Activated CD4-positive, CD25-positive, alpha-beta regulatory T cell (primary cell): ENCODE measurements at places on chromosomes 1 and 21.

DNA sequence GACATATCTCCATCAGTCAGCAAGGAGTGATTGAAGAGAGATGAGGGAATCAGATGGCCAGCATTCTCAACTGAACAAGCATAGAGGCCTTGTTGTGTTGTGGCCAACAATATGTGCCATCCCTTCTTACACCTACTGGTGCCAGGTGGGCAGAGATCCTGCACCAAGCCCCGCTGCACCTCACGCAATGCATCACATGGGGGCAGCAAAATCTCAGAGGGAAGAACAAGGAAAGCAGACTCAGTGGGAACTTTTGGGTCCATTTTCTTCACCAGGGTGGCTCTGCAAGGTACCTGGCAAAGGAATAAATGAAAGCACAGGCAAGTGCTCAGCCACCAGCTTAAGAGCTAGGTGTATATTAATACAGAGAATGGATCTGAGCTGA, 33.2 kb downstream of the HSD3B2 start:
- no peak for DNase-seq

GRCh38 chr1:119318466-119319309, 49.9 kb upstream of the HAO2 start:
- no peak for DNase-seq

GRCh38 chr21:41584603-41585176, 76.7 kb upstream of the TMPRSS2 start:
- no peak for DNase-seq

- no peak for DNase-seq
Observed at GRCh38 chr1:27543284-27543683, 53.3 kb upstream of the WASF2 start.

GRCh38 chr1:227942021-227942715, 5.6 kb downstream of the WNT9A start:
- DNase-seq = no peak

- no peak for DNase-seq
Observed at GRCh38 chr1:33577663-33578062, 105.2 kb downstream of the ZSCAN20 start.

- no peak for DNase-seq
Observed at GRCh38 chr1:168728473-168729404, at the start of gene DPT. Gene DPT (minus strand): TSS chr1:168729206. CDS start chr1:168729174, 32 bp downstream.

GRCh38 chr1:227440182-227440581, 121.9 kb upstream of the CDC42BPA start:
- DNase-seq = no peak

DNA sequence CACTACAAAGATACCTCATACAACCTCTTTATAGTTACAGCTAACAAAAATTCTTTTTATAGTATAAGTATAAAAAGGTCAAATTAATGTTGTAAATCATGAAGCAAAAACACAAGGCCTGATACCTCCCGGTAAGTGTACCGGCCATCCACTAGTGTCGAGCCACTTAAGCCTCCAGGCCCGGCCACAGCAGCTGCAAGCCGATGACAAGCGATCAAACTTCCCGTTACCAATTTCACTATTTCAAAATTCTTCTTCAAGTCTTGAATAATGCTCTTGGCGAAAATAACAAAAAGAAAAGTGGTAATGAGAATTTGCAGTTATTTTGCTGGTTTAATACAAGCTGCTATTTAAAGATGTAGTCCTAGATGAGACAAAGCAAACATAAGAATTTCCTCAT, 67.6 kb downstream of the USP24 start:
- no peak for DNase-seq

GRCh38 chr1:156899956-156900718, 6.6 kb downstream of the PEAR1 start:
- no peak for DNase-seq

GRCh38 chr1:175481126-175482070, 262.0 kb downstream of the TNR start:
- no peak for DNase-seq

DNA sequence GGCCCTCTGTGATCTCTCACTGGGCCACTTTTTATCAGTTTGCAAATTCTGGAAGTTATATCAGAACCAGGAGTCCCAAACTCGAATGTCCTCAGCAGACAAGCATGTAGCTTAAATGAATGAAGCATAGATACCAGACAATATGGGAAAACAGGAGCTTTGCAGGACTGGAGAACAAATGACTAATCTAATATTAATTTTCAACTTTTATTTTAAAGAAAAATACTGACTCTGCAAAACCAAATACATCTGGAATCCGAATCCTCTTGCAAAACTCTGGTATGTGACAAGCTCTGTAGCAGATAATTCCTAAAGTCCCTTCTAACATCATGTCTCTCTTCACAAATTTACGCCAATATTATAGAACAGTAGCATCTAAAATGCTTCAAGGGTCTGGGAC, 427.4 kb downstream of the TTLL7 start:
- no peak for DNase-seq

DNA sequence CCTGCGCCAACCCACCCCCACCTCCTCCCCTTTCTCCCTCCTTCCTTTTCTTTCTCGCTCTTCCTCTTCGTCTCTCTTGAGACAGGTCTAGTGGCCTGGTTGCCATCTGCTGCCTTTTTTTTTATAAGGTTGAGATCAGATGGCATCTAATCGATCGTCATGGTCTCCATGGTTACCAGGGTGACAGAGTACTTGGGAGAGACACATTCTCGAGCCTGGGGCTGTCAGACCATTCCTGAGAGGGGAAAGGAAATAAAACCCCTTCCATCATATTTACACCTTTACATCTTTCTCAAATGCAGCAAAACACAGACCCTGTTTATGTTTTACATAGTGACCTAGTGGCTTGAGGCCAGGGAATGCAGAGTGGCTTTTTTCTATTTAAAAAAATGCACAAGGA, 53.5 kb upstream of the SLC22A15 start:
- DNase-seq = no peak

- DNase-seq = no peak
Observed at GRCh38 chr1:14262637-14263036, 335.8 kb upstream of the KAZN start.

DNA sequence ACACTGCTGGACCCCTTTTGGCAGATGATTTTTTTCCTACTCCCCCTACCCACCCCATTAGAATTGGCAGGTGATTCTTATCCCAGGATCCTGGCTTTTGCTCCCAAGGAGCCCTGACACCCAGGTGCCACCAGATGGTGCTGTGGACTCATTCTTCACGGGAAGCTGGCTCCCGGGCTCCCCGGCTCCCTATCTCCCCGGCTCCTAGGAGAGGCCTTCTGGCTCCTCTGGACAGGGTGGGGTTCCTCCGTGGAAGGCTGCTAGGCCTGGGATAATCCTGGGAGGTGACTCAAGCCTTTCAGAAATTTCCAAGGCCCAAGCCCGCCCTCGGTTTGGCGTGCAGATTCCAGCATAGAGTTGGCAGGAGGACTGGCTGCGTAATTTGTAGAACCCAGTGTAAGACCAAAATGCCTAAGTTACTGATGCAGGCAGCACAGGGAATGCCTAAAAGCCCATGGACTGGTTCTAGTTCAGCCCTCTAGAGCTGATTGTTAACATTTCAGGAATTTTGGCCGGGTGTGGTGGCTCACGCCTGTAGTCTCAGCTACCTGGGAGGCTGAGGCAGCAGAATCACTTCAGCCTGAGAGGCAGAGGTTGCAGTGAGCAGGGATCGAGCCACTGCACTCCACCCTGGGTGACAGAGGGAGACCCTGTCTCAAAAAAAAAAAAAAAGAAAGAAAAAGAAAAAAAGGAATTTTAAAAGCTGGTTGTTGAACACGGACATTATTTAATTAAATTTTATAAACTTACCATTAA, 6.8 kb upstream of the BSDC1 start:
- DNase-seq = peak; percentile 20

DNA sequence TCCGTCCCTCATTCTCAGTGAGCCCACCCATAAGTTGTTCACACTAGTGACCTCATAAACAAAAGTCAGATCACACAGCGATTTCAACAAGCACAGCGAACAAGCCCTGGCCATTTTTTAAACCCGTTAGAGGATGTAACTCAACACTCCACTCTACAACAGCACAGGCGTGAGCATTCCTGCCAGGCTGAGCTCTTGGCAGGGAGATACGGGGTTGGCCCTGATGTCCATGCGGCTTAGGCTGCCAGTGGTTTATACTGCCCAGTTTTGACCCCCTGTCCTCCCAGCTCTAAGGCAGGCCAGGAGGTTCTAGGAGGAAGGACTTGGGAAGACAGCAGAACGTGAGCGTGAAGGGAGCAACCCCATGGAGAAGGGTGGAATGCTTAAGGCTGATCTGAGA, 35.0 kb downstream of the PARP1 start:
- DNase-seq = no peak

GRCh38 chr1:203796236-203796605, 798 bp downstream of the ZBED6 start:
- DNase-seq = no peak

DNA sequence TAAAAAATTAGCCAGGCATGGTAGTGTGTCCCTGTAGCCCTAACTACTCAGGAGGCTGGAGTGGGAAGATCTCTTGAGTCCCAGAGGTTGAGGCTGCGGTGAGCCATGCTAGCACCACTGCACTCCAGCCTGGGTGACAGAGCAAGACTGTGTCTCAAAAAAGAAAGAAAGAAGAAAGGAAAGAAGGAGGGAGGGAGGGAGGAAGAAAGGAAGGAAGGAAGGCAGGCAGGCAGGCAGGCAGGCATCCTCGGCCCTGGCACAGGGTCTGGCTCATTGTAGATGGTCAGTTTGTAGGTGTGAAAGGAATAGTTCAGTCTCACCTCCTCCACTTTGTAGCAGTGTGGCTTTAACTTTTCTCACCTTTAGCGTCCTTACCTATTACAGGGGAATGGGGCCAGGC, 25.0 kb downstream of the NAV1 start:
- no peak for DNase-seq

DNA sequence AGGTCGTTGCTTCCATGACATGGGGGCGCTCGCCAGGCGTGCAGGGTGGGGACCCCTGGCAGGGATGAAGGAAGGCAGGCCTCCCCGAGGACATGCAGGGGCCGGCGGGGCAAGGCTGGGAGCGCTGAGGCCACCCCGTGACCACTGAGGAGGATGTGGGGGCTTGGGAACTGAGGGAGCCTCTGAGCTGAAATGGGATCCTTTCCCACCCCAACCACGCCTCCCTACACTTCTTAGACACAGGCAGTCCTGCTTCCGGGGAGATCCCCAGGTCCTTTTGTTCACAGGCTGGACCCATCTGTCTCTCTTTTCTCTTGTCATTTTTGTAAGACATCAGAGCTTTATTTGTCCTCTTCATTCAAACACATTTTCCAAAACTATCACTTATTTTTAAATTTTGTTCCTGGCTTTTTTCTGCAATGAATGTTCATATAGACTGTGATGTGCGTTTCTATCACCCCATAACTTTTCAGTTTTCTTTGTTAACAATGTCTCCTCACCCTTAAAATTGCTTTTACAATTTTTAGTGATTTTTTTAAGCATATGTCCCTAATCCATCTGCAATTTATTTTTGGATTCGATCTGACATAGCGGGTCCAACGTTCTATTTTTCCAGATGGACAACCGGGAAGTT, 156.7 kb upstream of the BACE2 start:
- no peak for DNase-seq

DNA sequence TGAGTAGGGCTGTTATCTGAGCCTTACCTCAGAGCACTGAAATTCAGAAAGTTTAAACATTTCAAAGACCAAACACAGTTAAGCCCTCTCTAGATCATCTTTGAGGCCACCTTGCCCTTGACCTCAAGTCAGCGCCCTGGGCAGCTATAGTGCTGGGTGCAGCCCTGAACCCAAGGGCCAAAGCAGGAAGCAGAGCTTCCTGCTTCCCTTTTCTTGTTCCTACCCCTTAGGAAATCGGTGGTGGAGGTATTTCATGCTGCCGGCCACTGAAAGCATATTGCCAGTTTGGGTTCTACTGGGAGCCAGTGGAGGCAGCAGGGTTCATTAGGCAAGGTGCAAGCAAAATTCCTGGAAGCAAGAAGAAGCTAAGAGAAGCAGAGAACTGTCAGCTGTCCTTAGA, 26.1 kb downstream of the CD244 start:
- DNase-seq = no peak

GRCh38 chr1:225713281-225713680, 60.4 kb upstream of the ENAH start:
- DNase-seq = no peak

DNA sequence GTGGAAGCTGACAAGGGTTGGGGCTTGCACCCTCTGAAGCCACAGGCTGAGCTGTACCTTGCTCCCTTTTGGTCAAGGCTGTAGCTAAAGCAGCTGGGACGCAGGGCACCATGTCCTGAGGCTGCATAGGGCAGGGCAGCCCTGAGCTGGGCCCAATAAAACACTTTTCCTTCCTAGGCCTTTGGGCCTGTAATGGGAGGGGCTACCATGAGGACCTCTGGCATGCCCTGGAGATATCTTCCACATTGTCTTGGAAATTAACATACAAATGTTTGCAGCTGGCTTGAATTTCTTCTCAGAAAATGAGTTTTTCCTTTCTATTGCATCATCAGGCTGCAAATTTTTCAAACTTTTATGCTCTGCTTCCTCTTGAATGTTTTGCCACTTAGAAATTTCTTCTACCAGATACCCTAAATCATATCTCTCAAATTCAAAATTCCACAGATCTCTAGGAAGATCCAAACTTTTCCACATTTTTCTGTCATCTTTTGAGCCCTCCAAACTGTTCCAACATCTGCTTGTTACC, 32.9 kb upstream of the TTLL7 start:
- no peak for DNase-seq

- DNase-seq = no peak
Observed at GRCh38 chr1:241999026-241999425, at the start of gene MAP1LC3C. Gene MAP1LC3C (minus strand): TSS chr1:241999098. CDS start chr1:241999008, 90 bp downstream.

DNA sequence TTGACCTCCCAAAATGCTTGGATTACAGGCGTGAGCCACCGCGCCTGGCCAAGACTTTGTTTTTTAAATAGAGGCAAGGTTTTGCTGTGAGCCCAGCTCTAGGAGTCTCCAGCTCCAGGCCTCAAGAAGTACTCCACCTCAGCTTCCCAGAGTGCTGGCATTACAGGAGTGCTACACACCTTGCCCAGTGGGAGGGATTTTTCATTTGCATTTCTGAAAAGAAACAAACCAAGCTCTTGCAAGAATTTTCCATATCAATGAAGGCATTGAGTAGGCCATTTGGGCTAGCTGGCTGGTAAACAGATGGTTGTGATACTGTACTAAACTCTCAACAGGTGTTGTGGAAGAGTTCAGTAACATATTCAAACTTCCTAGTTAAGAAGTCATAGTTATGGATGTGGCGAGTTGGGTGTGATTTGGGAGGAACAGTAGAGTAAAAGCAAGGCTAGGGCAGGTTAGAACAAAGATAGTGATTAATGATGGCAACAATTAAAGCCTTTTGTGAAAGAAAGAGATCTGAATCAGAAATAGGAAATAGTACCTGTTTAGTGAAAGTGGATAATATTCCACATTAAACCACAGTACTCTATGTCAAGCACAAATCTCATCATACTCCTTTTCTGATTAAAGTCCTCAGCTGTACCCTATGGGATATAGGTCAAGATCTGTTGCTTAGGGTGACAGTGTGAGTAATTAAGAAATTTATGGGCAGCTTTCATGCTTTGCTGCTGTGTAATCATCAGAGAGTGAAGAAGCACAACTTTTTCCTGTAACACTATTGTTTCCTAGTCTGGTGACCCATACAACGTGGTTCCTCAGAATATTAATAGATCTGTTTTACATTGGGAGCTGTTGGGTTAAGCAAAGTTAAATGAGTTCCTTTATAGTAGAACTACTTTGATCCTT, 10.7 kb downstream of the AKIRIN1 start:
- no peak for DNase-seq

- no peak for DNase-seq
Observed at GRCh38 chr1:49016030-49016977, 239.6 kb upstream of the BEND5 start.

- no peak for DNase-seq
Observed at GRCh38 chr1:211843018-211843417, 12.5 kb upstream of the LPGAT1 start.

- DNase-seq = no peak
Observed at GRCh38 chr21:30251781-30252180, 31.0 kb downstream of the KRTAP24-1 start.
